AG09319 (cell line): ENCODE measurements at places on chromosomes 12 and 14.
A peak's percentile ranks its signal among the peaks of the same experiment; 100 is the strongest.

- peak; percentile 73 for DNase-seq
These were observed 3.4 kb downstream of the BMP4 start for GRCh38 chr14:53953002-53953827.

- no peak for DNase-seq
These were observed 8.6 kb upstream of the PLXNC1 start for GRCh38 chr12:94139816-94140215.

DNA sequence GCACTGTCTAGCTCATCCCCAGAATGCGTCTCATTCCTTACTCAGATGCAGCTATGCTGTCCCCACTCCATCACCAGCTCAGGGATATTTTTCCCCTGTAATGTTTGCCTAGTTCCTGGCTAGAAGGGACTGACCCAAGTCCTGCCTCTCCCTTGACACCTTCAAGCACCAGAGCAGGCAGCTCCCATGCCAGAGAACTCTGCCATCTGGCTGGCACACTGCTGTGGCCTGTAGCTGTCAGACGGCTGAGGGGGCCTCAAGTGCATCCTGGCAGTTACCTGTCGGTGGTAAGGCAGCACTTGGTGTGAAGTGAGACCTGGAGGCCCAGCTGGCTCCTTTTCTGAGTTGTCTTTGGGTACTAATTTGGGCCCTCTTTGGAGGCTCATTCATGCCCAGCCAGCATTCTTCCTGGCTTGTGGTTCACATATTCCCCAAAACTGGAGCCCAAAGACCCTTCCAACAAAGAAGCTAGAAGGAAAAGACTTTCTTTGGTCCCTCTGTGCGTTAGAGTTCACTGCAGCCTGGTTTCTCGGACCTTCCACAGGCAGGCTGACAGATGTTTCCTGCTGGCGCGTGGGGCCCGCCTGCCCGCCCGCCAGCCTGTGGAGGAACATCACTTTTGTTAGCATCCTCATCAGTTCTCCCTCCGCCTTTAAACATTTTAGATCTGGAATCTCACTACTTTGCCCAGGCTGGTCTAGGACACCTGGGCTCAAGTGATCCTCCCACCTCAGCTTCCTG lies 33.0 kb downstream of the RNF34 start:
- no peak for DNase-seq

GRCh38 chr12:65825183-65825506 lies 862 bp downstream of the HMGA2 start:
- no peak for DNase-seq

DNA sequence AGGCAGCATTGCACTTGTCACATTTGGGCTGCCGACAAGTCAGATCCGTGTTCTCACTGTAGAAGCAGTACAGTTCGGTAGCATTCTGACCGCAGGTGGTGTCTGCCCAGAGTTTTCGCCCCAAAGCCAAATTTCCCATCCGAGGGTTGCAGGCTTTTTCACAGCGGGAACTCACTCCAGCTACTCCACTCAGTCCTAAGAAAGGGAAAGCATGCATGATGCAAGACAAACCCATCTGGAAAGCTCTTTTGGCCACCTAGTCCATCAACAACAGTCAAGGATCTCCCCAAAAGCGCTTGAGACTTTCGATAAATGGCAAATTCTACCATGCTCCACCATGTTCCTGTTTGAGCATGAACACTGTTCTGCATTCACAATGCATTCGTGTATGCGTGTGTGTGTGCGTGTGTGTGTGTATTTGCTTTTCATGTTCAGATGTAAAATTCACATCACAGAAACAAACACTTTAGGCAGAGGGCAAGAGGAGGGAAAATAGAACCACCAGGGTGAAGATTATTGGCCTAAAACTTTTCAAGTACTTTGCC lies 3.2 kb downstream of the NTN4 start:
- DNase-seq = no peak

GRCh38 chr14:36817071-36817930 lies 155.6 kb downstream of the PAX9 start:
- DNase-seq = no peak

GRCh38 chr14:91573894-91574837 lies 64.1 kb upstream of the PPP4R3A start:
- DNase-seq = no peak

- DNase-seq = no peak
These were observed 207.9 kb downstream of the NUAK1 start for GRCh38 chr12:105930557-105931503.

GRCh38 chr14:44960146-44960545 lies 1.6 kb downstream of the KLHL28 start:
- DNase-seq = no peak

GRCh38 chr14:101123618-101124510 lies 220.3 kb upstream of the RTL1 start:
- no peak for DNase-seq

GRCh38 chr14:84592770-84593169 lies 937.2 kb upstream of the FLRT2 start:
- no peak for DNase-seq

DNA sequence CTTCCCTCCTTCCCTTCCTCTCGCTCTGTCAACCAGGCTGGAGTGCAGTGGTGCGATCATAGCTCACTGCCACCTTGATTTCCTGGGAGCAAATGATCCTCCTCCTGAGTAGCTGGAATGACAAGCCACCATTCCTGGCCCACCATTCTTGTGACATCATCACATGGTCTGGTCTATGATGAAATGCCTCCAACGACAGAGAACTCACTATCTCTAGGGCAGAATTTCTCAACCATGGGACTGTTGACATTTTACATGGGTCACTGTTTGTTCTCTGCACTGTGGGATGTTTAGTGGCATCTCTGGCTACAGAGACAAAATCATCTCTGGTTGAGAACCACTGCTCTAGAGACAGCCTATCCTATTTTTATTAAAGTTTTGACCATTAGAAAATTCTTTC lies 9.7 kb downstream of the VRK1 start:
- DNase-seq = no peak

DNA sequence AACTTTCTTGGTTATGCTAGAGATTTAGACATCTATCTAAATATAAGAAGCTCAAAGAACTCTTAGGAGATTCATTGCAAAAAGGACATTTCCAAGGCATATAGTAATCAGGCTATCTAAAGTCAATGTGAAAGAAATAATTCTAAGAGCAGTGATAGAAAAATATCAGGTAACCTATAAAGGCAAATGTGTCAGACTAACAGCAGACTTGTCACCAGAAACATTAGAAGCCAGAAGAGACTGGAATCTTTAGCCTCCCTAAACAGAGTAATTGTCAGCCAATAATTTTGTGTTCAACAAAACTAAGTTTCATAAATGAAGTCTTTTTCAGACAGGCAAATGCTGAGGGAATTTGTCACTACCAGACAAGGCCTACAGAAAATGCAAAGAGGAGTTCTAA lies 122.0 kb upstream of the SCAF11 start:
- no peak for DNase-seq

DNA sequence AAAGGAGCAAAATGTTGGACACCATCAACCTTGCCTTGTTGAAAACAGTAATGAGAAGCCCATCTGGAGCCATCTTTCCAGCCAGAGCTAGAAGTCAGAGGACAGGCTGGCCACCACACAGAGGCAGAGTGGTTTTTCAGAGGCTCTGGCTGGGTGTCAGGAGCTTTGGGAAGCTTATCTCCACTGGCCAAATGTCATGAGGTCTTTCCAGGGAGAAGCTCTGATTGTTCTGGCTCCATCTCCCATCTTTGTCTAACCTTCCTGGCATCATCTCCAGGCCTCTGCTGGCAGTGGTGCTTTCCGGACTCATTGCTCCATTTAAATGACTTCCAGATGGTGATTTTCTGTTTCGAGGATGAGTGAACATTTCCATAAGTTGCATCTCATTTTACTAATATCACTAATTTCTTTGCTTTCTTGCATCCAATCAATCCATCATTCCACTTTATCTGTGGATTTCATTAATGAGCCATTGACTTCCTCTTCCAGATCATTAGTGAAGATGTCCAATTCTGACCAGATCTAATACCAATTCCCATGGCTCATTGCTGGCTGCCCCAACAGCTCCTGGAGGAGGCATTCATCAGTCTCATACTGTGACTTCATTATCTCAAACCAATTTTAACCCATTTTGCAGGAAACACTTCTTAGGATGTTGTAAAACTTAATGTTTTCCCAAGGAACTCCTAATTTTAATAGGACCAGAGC lies 35.3 kb upstream of the TMTC1 start:
- DNase-seq = peak; percentile 23

GRCh38 chr14:52352569-52352968 lies 38.5 kb downstream of the PTGER2 start:
- no peak for DNase-seq

- no peak for DNase-seq
These were observed 4.5 kb upstream of the SRSF9 start for GRCh38 chr12:120473807-120474615.

DNA sequence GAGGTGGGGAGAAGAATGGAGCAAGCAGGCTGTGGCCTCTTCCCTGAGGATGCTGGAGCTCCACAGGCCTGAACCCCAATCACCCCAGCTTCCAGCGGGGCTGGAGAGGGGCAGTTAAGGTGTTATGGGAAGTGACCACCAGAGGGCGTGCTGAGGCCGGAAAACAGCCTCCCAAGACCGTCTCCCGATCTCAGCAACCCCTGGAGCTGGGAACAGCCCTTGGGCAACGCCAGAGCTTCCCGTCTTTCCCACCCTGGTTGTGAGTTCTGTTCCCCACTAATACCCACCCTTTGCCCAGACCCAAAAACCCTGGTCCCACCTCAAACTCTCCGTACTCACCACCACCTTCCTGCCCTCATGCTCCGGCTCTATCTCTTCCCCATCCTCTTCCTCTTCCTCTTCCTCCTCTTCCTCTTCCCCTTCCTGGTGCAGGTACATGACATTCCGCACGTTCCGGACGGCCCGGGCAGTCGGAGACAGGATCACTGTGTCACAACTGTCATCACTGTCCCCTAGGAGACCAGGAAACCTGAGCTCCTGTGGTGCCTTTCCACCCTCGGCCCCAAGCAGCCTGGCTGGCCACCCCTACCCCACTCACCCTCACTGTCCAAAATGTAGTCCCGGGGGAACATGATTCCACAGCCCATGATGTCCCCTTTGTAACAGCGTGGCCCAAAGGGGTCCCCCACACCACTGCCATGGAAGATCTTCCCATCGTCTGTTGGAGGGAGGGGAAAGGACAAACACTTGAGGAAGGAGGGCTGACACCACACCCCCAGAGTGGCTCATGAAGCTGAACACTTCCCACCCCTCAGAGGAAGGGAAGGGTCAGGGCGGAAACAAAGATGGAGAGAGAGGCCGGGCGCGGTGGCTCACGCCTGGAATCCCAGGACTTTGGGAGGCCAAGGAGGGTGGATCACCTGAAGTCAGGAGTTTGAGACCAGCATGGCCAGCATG lies 12.9 kb downstream of the SPRYD3 start:
- DNase-seq = no peak

DNA sequence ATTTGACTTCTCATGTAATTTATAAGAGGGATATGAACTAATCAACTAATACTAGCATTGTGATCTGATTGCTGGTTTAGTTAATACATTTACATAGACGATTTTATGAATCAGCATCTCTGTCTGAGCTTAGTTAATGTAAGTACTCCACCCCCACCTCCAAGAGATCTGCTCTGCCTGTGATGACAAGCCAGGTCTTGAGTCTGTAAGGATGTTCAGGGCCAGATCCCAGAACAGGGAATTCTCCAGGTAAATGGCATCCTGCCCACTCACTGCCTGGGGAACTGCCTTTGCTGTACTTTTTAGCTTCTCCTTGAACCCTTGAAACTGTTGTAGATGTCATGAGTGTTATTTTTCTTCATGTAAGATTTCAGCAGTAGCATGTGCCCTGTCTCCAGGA lies 289.8 kb downstream of the RGS6 start:
- DNase-seq = no peak

DNA sequence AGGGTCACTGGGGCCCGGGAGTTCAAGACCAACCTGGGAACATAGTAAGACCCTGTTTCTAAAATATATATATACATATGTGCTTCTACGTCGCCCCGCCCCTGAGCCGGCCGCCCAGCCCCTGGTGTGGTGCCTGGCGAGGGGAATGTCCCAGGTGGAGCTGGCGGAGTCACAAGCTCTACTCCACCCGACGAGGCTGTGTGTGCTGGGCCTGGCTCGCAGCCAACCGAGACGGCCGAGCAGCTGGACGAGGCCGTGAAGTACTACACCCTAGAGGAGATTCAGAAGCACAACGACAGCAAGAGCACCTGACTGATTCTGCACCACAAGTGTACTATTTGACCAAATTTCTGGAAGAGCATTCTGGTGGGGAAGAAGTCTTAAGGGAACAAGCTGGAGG lies 22.1 kb upstream of the ITPK1 start:
- no peak for DNase-seq

DNA sequence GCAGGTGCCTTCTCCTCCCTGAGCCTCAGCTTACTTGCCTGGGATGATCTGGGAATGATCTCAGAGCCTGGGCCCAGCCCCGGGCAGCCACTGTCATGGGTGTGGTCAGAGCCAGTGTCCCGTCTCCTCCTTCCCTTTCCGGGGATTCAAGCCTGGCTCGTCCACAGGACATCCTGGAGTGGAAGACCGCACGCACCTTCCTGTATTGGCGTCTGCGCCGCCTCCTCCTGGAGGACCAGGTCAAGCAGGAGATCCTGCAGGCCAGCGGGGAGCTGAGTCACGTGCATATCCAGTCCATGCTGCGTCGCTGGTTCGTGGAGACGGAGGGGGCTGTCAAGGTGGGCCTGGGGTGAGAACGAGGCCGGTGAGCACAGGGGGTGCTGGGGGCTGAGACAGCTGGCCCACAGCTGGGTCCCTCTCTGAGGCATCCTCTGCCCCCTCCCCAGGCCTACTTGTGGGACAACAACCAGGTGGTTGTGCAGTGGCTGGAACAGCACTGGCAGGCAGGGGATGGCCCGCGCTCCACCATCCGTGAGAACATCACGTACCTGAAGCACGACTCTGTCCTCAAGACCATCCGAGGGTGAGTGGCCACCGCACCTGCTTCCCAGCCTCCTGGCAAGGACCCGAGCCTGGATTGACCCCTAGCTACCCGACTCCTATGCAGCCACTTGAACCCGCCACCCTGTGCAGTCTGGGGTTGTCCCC lies 44.0 kb downstream of the FOXN4 start:
- no peak for DNase-seq

DNA sequence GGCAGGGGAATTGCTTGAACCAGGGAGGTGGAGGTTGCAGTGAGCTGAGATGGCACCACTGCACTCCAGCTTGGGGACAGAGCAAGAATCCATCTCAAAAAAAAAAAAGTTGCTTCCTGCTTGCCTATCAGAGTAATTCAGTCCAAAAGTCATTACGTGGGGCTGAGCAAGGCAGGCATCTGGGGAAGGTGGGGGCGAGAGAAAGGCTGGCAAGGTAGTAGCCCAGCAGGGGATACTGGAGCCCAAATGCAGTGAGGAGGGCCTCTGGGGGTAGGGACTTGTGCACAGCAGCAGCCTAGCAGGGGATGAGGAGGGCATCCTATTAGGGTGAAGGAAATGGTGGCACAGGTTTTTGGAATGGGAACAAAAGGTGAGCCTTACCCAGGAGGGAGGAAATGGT lies 7.1 kb downstream of the ETFRF1 start:
- DNase-seq = no peak

- peak; percentile 42 for DNase-seq
These were observed 31.9 kb downstream of the CEP83 start for GRCh38 chr12:94427501-94428381.
